C1 segment of cervical spinal cord (tissue), 14 donors: ENCODE measurements at places on chromosomes 12 and 14.

GRCh38 chr12:27807063-27807703, 27.1 kb upstream of the MANSC4 start:
- DNase-seq = no peak

DNA sequence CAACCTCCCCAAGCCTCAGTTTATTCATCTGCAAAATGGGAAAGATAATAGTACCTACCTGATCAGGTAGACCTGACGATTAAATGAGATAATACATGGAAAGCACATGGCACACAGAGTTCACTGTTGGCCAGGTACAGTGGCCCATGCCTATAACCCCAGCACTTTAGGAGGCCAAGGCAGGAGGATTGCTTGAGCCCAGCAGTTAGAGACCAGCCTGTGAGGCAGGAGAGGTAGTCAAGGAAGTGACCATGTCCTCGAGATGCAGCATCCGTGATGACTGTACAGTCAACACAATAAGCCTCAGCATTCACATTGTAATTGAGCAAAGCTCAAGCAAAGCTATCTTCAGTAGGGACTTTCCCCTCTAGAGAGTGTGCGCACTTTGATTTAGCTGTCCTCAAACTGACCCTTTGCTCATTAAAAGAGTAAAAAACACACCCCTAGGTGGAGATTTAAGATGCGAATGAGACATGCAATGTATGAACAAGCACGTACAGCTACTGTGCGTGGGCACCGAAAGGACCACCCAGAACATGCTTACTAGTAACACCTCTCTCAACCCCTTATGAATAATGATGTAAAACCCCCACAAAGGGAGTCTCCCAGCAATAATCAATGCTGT, 9.9 kb downstream of the ISCU start:
- no peak for DNase-seq

DNA sequence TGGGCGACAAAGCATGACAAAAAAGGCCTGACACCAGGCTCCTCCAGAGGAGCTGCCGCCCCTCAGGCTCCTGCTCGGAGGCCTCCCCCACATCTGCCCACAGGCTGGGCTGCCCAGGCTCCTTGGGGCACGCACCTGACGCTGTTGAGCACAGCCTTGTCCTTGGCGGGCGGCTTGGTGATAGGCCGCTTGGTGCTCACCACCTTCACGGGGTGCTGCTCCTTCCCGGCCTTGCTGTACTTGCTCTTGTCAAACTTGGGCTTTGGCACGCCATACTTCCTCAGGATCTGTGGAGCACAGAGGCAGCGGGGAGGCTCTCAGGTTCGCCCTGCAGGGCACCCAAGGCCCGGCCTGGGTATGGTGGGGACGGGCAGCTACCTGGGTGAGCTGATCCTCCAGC, 53.4 kb downstream of the TRAFD1 start:
- DNase-seq = no peak

- DNase-seq = no peak
Measured at GRCh38 chr12:13023811-13024530, 20.2 kb upstream of the FAM234B start.

GRCh38 chr12:95205685-95206084, 11.6 kb downstream of the FGD6 start:
- peak; percentile 7 for DNase-seq

DNA sequence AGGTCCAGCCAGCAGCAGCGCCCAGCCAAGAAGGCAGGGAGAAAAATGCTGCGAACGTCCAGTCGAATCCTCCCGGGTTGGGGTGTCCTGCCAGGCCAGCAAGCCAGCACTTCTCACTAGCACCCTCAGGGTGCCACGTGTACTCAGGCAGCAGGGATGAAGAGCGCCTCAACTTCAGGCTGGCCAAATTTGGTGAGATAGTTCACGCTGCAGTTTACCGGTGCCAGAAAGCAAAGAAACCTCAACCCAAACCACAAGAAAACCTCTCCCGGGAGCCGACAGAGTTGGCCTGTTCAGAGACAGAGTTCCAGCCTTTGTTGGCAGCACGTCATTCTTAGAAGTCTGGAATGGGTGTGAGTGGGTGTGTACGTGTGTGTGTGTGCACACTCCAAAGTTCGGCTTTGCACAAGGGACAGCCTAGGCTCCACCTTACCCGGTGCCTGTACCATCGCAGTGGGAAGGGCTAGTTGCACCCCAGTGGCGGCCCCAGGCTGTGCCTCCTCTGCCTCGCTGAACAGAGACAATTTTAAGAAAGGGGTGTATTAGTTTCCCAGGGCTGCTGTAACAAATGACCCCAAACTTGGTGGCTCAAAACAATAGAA, 42.1 kb downstream of the ELK3 start:
- DNase-seq = no peak

DNA sequence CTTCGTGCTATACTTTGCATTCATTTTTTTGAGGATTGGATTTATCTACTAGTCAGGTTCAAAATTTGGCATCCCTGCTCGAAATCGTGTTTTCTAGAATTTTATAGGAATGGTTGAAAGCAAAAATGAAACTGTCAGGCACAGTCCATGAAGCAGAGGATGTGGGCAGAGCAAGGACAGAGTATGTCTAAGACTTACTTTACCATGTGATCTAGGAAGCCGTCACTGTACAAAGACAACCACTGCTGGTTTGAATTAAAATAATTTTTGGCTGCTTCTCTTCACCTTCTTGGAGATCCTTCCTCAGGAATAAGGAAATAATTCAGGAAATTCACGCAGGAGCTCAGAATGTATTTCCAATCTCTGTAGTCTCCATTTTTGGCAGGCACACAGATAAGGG, 31.6 kb upstream of the SGPP1 start:
- peak; percentile 4 for DNase-seq

GRCh38 chr12:49661191-49661590, 37.8 kb downstream of the PRPF40B start:
- no peak for DNase-seq

DNA sequence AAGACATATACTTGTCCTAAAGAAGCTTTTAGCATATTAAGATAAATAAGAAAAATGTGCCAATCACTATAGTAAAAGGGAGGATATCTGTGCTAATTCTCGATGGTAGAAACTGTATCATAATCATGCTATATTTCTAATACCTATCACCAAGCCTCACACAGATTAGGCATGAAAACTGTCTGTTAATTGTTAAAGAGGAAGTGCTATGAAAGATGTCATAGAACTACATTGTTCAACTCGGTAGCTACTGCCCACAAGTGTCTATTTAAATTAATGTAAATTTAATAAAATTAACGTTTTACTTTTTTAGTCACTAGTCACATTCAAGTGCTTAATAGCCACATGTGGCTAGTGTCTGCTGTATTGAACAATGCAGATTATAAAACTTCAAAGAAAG, 77.5 kb upstream of the KICS2 start:
- no peak for DNase-seq

DNA sequence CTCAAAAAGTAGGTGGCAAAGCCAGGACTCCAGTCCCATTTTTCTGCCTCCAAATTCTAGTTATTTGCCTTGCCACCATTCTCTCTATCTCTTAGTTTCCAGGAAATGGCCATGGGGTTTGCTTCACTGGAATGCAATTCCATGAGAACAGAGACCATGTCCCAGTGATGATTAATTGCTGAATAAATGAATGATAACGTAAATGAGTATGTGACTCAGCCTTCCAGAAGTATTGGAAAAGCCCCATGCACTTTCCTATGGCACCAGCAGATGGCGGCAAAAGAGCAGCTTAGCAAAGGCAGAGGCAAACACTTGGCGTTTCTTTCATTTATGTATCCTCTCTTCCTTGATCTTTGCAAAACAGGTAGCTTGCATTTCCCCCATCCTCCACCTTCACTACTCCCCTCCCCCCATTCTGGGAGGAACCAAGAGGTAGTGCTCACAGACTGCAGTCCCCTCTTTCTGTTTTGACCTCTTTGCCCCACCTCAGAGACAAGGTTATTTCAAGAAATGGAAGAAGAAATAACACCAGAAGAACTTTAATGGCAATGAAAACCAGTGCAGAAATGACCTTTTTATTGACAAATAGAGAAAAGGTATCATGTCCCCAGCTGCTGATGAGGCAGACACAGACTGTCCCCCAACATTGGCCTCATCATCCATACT, 21.3 kb downstream of the TBX3 start:
- peak; percentile 35 for DNase-seq

DNA sequence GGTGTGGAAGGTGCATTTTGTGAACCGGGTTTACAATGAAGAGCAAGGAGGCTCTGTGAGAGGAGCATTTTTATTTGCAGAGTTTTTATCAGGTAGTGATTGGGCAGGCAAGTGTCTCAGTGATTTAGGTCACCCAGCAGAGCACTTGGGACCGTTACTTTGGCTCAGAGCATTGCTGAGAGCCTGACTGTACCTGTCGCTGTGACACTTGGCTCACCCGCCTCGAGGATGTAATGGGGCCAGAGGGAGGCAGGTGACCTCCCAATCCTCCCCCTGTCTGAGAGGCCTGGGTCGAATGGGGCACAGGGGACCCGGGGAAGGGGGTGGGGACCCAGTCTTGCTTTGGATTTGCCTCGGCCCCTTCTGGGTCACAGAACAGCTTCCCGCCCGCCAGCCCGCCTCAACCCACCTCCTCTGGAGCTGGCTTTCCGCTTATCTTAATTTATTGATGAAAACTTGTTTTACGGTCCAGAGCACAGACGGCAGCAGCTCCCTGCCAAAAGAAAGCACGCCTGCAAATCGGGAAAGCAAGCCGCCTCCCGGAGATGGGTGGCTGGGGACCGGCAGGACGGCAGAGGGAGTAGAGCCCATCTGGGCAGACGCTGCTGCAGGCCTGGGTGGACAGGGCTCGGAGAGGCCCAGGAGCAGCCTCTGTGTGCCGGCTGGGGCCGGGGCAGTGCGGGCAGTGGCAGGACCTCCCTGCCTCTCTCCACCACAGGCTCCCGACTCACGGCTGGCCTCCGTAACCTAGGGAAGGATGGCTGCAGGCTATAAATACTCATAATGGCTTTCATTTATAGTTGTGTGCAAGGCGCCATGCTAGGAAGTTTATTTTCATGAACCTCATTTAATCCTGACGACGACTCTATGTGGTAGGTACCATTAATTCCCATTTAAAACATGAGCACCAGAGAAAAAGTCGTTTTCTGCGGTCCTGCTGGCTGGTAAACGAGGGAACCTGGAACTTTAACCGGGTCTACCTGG, 187.1 kb downstream of the TSPAN9 start:
- DNase-seq = no peak

DNA sequence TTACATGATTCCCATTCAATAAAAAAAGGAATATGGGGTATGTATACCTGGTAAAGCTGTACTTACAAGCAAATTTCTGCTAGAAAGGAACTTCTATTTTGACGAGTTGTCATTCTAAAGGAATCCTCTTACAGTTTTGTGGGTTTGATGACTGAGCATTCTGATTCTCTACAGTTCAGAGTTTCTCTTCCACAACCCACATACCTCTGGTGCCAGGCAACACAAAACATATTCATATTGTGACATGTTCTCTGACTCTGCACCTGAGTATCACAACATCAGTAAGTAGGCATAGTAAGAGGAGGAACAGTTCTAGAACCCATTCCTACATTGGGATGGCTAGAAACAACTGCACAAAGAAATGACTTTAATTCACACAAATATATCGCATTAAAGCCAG, 636.6 kb downstream of the MED13L start:
- DNase-seq = no peak

GRCh38 chr14:37045340-37046061, 126.9 kb downstream of the SLC25A21 start:
- DNase-seq = no peak

GRCh38 chr12:126038434-126038833, 973.2 kb downstream of the AACS start:
- no peak for DNase-seq

DNA sequence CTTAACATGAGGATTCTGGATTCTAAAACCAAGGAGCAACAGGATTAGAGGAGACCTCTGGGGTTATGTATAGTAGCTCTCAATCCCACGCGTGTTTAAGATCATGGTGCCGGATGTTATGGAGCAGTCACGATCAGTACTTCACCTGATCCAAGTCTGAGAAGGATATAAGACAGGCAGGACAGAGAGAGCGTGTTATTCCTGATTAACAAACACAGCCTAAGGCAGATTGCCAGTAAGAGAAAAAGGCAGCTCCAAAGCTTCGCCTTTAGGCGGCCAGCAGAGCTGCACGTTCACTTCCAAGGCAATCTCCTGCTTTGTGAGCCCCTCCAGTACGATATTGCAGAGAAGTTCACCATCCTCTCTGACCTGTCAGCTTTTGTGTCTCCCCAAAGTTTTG, 5.5 kb downstream of the SETD3 start:
- no peak for DNase-seq

- no peak for DNase-seq
Measured at GRCh38 chr14:105529569-105530284, 3.3 kb downstream of the TMEM121 start.

DNA sequence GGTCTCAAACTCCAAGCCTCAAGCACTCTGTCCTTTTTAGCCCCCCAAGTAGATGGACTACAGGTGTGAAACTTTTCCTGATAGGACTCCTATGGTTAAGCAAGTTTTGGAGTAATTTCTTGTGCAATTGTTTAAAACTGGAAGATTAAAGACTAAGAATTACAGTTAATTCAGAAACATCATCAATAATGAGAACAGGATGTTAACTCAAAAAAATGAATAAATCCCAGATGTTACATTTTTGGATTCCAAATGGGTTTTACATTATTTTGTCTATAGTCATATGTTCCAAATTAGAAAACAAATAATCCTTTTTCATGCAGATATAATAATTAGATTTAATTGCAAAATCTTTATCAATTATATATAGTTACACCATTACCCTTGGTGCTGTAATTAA, 24.4 kb upstream of the KITLG start:
- DNase-seq = no peak

DNA sequence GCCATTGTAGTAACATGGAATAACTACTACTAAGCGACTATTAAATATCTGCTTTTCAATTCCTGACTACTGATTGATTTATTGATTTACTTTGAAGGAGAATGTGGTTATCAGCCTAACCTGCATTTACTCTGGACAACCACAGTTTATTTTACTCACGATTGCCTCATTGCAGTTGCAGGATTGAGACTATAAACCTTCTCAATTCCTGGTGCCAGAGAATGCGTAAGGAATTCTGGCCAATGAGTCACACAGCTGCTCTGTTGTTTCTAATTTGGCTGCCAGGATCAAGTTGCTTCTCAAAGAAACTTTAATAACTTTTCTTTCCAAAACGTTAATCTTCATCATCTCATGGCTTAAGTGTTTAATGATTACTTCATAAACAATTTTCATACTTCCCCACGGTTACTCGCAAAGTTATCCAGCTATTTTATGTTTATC, 13.1 kb upstream of the TMTC1 start:
- no peak for DNase-seq

GRCh38 chr12:130086797-130087196, 75.5 kb upstream of the FZD10 start:
- no peak for DNase-seq

- DNase-seq = no peak
Measured at GRCh38 chr14:94515856-94516255, 6.6 kb upstream of the SERPINA12 start.

- DNase-seq = no peak
Measured at GRCh38 chr14:50423529-50423928, 26.8 kb upstream of the CDKL1 start.

GRCh38 chr12:124159655-124160054, 135.2 kb upstream of the RFLNA start:
- peak; percentile 10 for DNase-seq

GRCh38 chr12:49631336-49631907, 8.1 kb downstream of the PRPF40B start:
- DNase-seq = no peak
